CD4-positive, alpha-beta T cell treated with Interleukin-6 at 100 ng/mL for 8 hours (primary cell): ENCODE measurements at places on chromosomes 4 and X.

- DNase-seq: no peak
These were observed 43.8 kb downstream of the HPGDS start for GRCh38 chr4:94298725-94299252.

GRCh38 chrX:129690435-129690834, 35.7 kb upstream of the APLN start:
- no peak for DNase-seq

- DNase-seq: no peak
These were observed 54.7 kb upstream of the PRDM8 start for GRCh38 chr4:80142394-80143306.

DNA sequence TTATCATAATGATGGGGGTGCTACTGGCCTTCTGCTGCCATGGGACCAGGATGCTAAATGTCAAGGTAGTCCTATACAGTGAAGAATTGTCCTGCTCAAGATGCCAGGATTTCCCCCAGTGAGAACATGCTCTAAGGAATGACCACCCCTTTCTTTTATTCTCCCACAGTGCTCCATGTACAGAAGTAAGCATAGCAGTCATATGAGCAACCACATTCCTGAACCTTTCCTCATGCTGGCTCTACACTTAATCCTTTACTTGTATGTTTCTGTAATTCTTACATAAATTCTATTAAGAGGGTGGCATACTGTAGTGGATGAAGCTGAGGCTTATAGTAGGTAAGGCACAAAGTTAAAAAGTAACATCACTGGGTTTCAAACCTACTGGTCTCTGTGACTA, 20.2 kb downstream of the CYP2U1 start:
- no peak for DNase-seq
